ENCODE measurements at places on chromosomes 7 and 10.

GRCh38 chr7:155778349-155778748, 33.9 kb downstream of the SHH start:
- DNase-seq: no peak

DNA sequence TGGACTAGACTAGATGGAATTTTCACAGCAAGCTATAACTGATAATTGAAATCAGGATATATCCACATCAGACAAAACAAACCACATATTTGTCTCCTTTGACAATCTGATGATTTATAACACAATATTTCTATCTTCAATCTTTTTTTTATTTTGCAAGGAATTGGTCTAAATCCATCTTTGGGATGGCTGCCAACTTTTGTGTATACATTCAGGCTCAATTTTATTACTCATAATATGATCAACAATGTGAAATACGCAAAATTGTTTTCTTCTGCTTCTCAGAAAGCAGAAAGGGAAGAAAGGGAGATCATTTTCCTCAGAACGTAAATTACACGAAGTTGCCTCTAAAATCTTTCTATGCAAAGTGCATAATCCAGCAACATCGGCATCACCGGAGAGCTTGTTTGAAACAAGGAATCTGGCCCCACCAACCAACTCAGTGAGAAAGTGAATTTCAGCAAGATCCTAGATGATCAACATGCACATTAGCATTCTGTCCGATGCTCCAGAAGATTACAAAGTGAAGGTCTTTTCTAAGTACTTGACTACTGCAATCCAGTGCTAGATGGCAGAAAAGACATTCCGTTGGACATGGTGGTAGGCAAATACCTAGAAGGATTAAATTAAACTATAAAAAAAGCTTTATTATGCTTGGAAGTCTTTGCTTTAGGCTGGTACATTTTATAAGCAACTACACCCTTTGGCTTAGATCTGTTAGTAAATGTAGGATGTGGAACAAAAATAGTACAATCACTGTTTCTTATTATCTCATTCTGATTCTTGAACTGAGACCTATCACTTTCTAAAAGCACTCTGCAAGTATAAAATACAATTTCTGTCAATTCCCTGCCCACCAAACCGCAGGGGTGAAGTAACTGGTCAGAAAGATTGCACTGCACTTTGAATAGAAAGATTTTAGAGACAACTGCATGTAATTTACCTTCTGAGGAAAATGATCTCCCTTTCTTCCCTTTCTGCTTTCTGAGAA, 126.4 kb upstream of the RSU1 start:
- peak; percentile 73 for DNase-seq

GRCh38 chr7:92737706-92738105, 98.7 kb downstream of the CDK6 start:
- no peak for DNase-seq

DNA sequence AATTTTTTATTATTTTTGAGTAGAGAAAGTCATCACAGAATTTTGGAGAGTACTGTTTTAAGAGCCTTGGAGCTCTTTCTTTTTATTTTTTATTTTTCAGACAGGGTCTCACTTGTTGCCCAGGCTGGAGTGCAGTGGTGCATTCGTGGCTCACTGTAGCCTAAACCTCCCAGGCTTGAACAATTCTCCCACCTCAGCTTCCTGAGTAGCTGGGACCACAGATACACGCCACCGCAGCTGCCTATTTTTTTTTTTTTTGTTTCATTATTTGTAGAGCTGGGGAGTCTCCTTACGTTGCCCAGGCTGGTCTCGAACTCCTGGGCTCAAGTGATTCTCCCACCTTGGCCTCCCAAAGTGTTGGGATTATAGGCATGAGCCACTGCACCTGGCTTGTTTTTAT, 10.6 kb downstream of the CPA4 start:
- DNase-seq: no peak
